ENCODE measurements at places on chromosomes 16 and 17.
A peak's percentile ranks its signal among the peaks of the same experiment; 100 is the strongest.

DNA sequence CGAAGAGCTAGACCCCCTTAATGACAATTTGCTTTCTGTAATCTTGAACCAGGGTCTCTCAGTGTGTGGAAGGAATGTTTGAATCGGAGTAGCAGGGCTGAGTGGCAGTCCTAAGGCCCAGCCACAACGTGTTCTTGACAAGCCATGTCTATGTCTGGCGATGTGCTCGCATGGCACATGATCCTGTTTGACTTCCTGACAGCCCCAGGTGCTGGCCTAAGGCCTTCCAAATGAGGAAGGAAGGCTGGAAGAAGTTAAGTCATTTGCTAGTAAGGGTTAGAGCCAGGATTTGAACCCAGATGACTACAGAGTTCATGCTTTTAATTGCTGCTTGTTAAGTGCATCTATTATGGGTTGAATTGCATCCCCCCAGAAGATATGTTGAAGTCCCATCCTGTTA lies 486.7 kb downstream of the MAF start:
- no peaks in the 10 kb centered on the region for H3K36me3 ChIP-seq
- no peak overlapping the region for H3K27ac ChIP-seq
- H3K4me1 ChIP-seq, result no peaks in the 10 kb centered on the region
- no peaks in the 10 kb centered on the region for H3K27me3 ChIP-seq

DNA sequence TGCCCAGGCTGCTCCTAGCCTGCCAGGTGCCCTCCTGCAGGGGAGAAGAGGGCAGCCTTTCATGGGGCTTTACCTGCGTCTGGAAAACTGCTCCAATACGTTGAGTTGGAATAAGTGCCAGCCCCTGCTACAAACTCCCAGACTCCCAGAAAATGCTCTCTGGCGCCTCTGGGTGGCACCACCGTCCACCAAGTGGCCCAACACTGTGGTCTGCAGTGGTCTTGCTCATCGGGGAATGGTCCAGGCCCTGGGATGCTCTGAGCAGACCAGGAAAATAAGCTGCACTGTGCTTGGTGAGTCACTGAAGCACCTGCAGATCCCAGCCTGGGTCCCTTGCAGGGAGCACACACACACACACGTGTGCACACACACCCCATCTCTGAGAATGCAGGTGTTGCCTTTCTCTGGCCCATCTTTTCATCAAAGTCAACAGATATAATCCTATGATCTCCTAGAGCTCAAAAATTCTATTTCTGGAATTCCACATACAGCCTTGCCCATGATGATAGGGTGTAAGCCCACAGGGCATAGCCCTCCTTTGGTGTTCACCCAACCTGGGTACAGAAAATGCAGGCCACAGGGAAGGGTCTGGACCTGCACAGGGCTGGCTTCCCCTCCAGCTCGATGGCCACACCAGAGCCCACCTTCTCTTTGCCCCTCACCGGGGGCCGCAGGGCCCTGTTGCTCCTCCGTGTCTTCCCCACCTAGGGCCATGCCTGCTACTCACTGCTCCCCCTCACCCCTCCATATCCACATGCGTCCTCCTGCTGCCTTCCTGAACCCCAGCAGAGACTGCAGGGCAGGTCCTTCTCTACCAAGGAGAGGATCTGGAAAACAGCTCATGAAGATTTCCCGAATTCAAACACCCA lies 20.5 kb downstream of the CDIP1 start:
- no peaks in the 10 kb centered on the region for H3K36me3 ChIP-seq
- H3K27ac ChIP-seq, result no peak overlapping the region
- DNase-seq, result peak; percentile 62
- H3K4me3 ChIP-seq, result no peak overlapping the region
- H3K27me3 ChIP-seq, result no peaks in the 10 kb centered on the region
- H3K4me1 ChIP-seq, result no peaks in the 10 kb centered on the region

DNA sequence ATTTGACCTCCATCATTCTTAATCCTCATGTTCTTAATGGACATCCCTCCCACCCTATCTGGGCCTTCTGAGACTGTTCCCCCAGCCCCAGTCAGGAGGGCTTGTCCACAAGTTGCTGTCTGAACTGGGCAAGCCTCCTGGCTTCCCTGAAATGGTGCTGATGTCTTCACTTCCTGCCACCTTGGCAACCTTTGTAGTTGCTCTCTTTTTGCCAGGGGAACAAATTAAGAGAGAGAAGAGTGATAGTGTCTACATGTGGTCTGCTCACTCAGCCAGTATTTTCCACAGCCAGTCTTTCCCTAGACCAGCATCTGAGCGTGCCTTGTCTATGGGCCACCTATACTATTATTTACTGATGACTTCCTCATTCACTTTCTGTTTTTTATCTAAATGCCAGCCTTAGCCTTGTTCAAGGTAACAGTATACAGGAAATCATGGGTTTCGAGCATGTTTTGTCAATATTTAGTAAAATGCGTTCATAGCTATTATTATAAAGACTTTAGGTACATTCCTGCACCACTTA lies 710.1 kb downstream of the MAF start:
- no peaks in the 10 kb centered on the region for H3K36me3 ChIP-seq
- no peaks in the 10 kb centered on the region for H3K4me1 ChIP-seq
- DNase-seq, result no peak
- H3K27me3 ChIP-seq, result no peaks in the 10 kb centered on the region

GRCh38 chr17:67578142-67578457 lies 139.6 kb upstream of the NOL11 start:
- peaks cover 27% of the 10 kb centered on the region for H3K4me1 ChIP-seq
- H3K36me3 ChIP-seq, result no peaks in the 10 kb centered on the region
- H3K27me3 ChIP-seq, result no peaks in the 10 kb centered on the region
- no peak overlapping the region for H3K27ac ChIP-seq

DNA sequence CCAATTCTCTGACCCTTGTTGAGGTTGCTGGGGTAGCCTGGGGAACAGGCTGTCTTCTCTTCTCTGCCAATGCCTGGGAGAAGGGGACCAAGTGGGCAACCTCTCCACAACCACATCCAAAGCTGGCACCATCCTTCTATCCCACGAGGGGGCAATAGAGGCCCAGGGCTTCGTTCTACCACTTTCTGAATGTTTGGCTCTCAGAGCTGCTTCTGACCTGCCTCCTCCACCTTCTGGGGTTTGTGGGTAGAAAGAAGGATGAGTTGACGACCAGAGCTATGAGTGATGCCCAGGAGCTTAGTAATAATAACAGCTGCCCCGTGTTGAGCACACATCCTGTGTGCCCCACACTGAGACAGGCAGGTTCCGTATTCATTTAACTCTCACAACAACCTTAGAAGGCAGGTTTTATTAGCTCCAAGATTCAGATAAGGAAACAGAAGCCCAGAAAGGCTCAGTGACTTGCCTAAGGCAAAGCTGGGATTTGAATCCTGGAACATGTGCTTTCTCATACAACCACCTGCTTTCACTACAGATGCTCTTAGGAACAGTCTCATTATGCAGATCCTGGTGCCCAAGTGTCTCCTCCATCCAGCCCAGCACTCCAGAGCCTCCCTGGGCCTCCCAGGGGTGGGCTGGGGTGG lies 11.1 kb downstream of the TSPOAP1 start:
- H3K36me3 ChIP-seq, result peaks cover 7% of the 10 kb centered on the region
- peaks cover 5% of the 10 kb centered on the region for H3K4me1 ChIP-seq
- H3K4me3 ChIP-seq, result no peak overlapping the region
- DNase-seq, result peak; percentile 87
- H3K27me3 ChIP-seq, result no peaks in the 10 kb centered on the region

GRCh38 chr16:70158261-70158939 lies 15.2 kb upstream of the CLEC18C start:
- no peak overlapping the region for H3K4me3 ChIP-seq
- H3K27me3 ChIP-seq, result no peaks in the 10 kb centered on the region
- peaks cover 24% of the 10 kb centered on the region for H3K36me3 ChIP-seq
- DNase-seq, result no peak
- H3K27ac ChIP-seq, result no peak overlapping the region

- no peaks in the 10 kb centered on the region for H3K27me3 ChIP-seq
- DNase-seq, result no peak
- H3K4me1 ChIP-seq, result peaks cover 49% of the 10 kb centered on the region
- peak overlapping the region; percentile 69 for H3K27ac ChIP-seq
- H3K4me3 ChIP-seq, result peak overlapping the region; percentile 99
Observed at GRCh38 chr17:7233701-7234082, 625 bp downstream of the DVL2 start.

DNA sequence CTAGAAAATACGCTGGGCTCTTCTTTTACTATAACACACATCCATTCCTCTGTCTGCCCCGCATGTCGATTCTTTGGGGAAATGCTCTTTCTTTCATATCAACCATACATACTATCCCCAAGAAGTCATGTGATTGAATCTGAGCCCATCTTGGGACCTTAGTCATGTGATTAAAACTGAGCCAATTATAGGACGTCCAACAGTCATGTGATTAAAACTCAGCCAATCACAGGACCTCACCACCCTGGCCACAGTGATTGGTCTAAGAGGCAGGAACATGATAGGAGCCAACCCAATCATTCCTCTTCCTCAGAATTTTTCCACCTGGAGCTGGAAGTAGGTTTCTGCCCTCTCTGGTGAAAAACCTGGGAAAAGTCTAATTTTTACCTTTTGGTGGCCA lies 78.8 kb downstream of the TMEM114 start:
- H3K36me3 ChIP-seq, result no peaks in the 10 kb centered on the region
- DNase-seq, result no peak
- H3K4me1 ChIP-seq, result no peaks in the 10 kb centered on the region
- no peak overlapping the region for H3K4me3 ChIP-seq

DNA sequence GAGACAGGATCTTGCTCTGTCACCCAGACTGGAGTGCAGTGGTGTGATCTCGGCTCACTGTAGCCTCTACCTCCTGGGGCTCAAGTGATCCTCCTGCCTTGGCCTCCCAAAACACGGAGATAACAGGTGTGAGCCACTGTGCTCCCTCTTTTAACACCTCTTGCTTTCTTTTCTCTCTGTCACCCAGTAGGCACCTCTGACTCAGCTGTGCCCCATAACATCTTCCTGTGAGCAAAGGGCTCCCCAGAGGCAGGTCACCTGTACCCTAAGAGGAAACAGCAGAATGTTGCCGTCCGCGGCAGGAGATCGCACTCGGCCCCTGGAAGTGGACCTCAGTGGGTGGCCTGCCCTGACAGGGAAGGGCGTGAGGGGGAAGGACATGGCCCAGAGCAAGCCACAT lies 918 bp upstream of the NLRC3 start:
- H3K36me3 ChIP-seq, result peaks cover 4% of the 10 kb centered on the region
- peak overlapping the region; percentile 95 for H3K27ac ChIP-seq

DNA sequence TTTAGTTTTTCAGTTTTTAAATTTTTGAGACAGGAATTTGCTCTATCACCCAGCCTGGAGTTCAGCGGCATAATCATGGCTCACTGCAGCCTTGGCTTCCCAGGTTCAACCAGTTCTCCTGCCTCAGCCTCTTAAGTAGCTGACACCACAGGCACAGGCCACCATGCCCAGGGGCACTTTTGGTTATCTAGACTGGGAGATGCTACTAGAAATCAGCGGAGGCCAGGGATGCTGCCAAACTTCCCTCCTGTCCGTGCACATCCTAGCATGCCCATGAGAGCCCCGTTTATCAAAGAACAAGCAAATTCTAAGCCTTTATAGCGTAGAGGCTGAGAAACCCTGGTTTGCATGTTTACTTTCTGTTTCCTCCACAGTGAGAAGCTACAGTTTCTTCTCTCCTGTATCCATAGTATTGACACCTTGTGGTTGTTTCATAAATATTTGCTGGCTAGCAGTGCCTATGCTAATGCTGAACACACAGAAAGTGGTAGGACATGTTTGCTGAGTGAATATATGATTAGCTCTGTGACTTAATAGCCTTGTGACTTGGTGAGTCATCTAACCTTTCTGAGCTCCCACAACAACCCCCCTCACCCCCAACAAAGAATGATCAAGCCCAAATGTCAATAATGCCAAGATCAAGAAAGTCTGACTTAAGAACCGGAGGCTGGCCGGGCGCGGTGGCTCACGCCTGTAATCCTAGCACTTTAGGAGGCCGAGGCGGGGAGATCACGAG lies 39.2 kb upstream of the MAF start:
- no peaks in the 10 kb centered on the region for H3K27me3 ChIP-seq
- no peak overlapping the region for H3K4me3 ChIP-seq
- H3K36me3 ChIP-seq, result no peaks in the 10 kb centered on the region
- DNase-seq, result no peak

- H3K4me3 ChIP-seq, result no peak overlapping the region
- peaks cover 51% of the 10 kb centered on the region for H3K36me3 ChIP-seq
- no peak for DNase-seq
- no peak overlapping the region for H3K27ac ChIP-seq
- peaks cover 3% of the 10 kb centered on the region for H3K4me1 ChIP-seq
Observed at GRCh38 chr17:40153603-40154236, 13.4 kb downstream of the CASC3 start.

DNA sequence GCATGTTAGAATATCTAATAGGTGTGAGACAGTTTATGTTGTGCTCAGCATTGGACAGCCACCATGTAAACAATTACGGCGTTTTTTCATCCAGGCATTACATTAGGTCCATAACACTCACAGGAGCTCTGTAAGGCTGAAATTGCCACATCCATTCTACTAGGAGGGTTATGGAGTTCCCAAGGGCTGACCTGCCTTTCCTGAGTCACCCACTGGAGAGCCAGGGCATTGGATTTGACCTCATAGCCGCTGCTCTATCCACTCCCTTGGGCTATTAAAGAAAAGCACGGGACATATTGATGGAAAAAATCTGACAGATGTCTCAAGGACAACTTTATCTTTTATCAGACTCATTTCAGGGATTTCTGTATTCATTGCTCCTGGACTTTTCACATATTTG lies 306.3 kb upstream of the HSBP1 start:
- H3K4me1 ChIP-seq, result no peaks in the 10 kb centered on the region
- no peaks in the 10 kb centered on the region for H3K36me3 ChIP-seq
- no peaks in the 10 kb centered on the region for H3K27me3 ChIP-seq
- no peak overlapping the region for H3K27ac ChIP-seq
- peak; percentile 34 for DNase-seq
- no peak overlapping the region for H3K4me3 ChIP-seq

DNA sequence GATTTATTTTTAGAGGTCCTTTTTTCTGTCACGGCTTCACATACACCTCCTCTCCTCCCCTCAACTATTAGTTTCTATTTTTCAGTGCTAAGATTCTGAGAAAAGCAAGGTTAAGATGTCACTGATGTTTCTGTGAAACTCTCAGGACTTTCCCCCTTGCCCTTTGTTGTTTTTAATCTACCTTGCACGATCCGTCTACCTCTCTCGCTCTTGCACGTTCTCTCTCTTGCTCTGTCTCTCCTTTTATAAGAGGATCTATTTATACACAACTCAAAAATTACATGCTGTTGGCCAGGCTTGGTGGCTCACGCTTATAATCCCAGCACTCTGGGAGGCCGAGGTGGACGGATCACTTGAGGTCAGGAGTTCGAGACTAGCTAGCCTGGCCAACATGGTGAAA lies 43.6 kb downstream of the RPA1 start:
- H3K27me3 ChIP-seq, result no peaks in the 10 kb centered on the region
- no peak for DNase-seq
- H3K27ac ChIP-seq, result no peak overlapping the region
- H3K4me3 ChIP-seq, result no peak overlapping the region

DNA sequence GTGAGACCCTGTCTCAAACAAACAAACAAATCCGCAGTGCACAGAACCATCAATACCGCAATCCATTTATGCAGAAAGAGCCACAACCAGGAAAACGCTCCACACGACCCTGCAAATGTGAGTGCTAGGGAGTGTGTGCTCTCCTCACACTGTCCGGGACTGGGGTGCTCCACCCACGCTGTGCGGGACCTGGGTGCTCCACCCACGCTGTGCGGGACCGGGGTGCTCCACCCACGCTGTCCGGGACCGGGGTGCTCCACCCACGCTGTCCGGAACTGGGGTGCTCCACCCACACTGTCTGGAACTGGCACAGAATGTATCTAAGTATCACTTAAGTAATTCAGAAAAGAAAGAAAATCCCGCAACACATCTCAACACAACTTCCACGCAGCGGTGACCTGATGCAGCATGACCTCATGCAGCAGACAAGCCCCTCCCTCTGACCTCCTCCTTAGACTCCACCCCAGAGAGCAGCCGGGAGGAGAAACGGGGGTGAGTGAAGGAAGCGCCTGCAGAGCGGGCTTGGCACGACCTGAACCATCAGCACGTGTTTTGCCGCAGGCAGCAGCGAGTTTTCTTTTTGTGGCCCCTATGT lies 38.5 kb downstream of the ZNF276 start:
- DNase-seq, result peak; percentile 36
- H3K27me3 ChIP-seq, result no peaks in the 10 kb centered on the region
- H3K4me1 ChIP-seq, result peaks cover 6% of the 10 kb centered on the region

Data from Karpas-422 (cell line).